ENCODE measurements at places on chromosomes 16 and 17. TPM values are rescaled to one million over a fixed set of nuclear protein-coding genes. Genes with fewer than 3 reads are reported as not detected.

DNA sequence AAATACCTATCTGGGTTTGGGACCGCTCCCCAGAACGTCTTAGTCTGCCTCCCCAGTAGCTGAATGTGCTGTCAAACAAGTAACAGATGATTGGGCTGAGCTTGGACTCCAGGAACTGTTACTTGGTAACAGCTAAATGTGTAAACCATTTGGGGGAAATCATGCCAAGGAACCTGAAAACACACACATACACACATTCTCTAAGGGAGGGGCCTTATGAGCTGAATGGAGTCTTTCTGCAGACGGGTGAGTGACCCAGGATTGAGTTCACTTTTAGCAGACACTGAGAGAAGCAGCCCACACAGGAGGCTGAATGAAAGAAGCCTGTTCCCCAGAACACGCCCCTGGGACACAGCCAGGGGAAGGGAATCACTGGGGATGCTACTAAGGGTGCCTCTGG lies 1.6 kb downstream of the ACLY start:
- no peak overlapping the region for H3K27ac ChIP-seq
- H3K4me1 ChIP-seq = no peaks in the 10 kb centered on the region
- no peaks in the 10 kb centered on the region for H3K27me3 ChIP-seq
- no peak for DNase-seq
- H3K4me3 ChIP-seq = no peak overlapping the region

- no peaks in the 10 kb centered on the region for H3K36me3 ChIP-seq
- H3K27ac ChIP-seq = no peak overlapping the region
- no peaks in the 10 kb centered on the region for H3K4me1 ChIP-seq
- H3K27me3 ChIP-seq = no peaks in the 10 kb centered on the region
- no peak overlapping the region for H3K4me3 ChIP-seq
- DNase-seq = no peak
These were observed 42.2 kb downstream of the DNAH9 start for GRCh38 chr17:11640463-11640814.

The PIK3R6 gene
- total RNA-seq = not detected

GRCh38 chr17:49928837-49929475 lies 40.0 kb upstream of the DLX4 start:
- H3K4me3 ChIP-seq = no peak overlapping the region
- H3K4me1 ChIP-seq = no peaks in the 10 kb centered on the region
- H3K36me3 ChIP-seq = no peaks in the 10 kb centered on the region
- H3K27ac ChIP-seq = no peak overlapping the region
- H3K27me3 ChIP-seq = no peaks in the 10 kb centered on the region
- DNase-seq = no peak

The C17orf75 gene
- 12.6 TPM for total RNA-seq

- no peak overlapping the region for H3K27ac ChIP-seq
- H3K4me1 ChIP-seq = no peaks in the 10 kb centered on the region
- DNase-seq = no peak
- H3K27me3 ChIP-seq = no peaks in the 10 kb centered on the region
These were observed 372.3 kb downstream of the NPIPA8 start for GRCh38 chr16:17964196-17964595.

DNA sequence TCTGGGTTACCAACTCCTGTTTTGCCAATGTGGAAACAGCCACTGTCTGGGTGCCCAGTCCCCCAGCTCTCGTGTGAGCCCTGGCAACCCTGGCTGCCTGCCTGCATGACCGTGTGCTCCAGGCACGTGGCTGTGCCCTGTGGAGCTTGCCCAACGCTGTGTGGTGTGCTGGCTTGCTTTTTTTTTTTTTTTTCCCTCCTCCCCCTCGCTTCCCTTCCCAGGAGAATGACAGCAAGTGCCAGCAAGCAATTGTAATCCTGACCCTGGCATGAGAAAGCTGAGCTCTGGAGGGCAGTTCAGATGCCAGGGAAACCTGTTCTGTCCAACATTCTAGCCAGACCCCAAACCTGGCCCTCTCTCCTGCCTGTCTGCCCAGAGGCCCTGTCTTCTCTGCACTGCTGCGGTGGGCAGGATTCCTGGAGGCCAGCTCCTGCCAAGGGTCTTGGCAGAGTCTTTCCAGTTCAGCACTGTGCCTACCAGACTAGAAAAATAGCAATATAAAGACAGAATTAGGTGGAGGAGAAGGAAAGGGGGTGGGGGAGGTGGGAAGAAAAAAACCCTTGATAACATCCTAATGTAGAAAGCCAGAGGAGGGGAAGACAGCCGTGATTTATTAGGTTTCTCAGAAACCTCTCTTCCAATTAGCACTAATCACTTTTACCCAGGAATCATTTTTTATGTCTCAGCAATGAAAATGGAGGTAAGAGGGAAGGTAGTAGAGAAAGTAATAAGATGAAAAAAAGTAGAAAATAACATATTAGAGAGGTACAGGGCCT lies 9.0 kb downstream of the HLF start:
- peak overlapping the region; percentile 74 for H3K27ac ChIP-seq
- H3K4me1 ChIP-seq = peaks cover 21% of the 10 kb centered on the region
- no peak overlapping the region for H3K4me3 ChIP-seq
- H3K27me3 ChIP-seq = no peaks in the 10 kb centered on the region
- no peaks in the 10 kb centered on the region for H3K36me3 ChIP-seq

GRCh38 chr17:75087558-75088453 lies at the start of gene SLC16A5:
TSS of gene SLC16A5 (plus strand) at chr17:75087954. CDS start at chr17:75093637, 5,683 bp downstream.
- peak; percentile 90 for DNase-seq
- no peaks in the 10 kb centered on the region for H3K4me1 ChIP-seq
- H3K27me3 ChIP-seq = no peaks in the 10 kb centered on the region
- H3K27ac ChIP-seq = peak within 1 kb of the TSS; percentile 91

DNA sequence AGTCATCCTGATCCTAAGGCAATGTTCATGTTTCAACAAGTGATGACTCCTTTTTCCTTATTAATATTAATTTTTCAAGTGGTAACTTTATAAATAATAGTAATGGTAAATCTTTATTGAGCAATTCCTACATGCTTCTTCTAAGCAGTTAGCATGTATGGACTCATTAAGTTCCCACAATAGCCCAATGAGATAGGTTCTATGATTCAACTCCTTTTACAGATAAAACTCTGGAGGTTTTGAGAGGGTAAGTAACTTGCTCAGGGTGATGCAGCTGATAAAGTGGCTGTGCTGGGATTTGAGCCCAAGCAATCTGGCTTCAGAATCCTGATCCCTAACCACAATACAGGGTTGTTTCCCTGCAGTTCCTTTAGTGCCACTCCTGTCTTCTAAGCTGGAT lies 25.3 kb downstream of the SLC47A1 start:
- no peak overlapping the region for H3K27ac ChIP-seq
- peaks cover 9% of the 10 kb centered on the region for H3K4me1 ChIP-seq
- H3K27me3 ChIP-seq = no peaks in the 10 kb centered on the region
- H3K4me3 ChIP-seq = no peak overlapping the region
- H3K36me3 ChIP-seq = no peaks in the 10 kb centered on the region

DNA sequence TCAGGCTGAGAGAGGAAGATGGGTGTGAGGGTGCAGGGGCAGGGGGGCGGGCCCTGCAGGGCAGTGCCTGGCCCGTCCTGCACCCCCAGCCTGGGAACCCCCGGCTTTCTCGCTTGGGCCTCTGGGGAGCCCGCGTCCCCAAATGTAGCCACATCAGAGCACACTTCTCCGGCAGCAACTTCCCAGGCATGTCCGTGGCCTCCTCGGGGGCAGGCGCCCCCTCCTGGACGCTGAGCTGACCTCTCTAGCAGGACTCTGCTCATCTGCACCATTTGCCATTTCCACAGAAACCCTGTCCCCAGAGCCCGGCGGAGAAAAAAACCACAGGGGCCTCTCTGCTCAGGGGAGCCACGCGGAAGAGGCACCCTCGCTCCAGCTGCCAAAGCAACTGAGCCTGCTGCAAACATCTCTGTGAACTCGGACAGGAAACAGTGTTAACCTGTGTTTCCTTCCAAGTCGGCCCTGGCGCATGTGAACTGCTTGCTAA lies 63.4 kb downstream of the KLHDC4 start:
- H3K27ac ChIP-seq = no peak overlapping the region
- no peaks in the 10 kb centered on the region for H3K36me3 ChIP-seq
- no peaks in the 10 kb centered on the region for H3K27me3 ChIP-seq

The ADGRG3 gene
- 3.2 TPM for total RNA-seq

- H3K4me3 ChIP-seq = peak within 1 kb of the TSS; percentile 99
- DNase-seq = peak; percentile 39
- H3K36me3 ChIP-seq = no peaks in the 10 kb centered on the region
These were observed at the start of gene AKTIP for GRCh38 chr16:53502331-53503269. TSS of gene AKTIP (minus strand) at chr16:53503209. CDS start at chr16:53500259, 2,950 bp downstream.

DNA sequence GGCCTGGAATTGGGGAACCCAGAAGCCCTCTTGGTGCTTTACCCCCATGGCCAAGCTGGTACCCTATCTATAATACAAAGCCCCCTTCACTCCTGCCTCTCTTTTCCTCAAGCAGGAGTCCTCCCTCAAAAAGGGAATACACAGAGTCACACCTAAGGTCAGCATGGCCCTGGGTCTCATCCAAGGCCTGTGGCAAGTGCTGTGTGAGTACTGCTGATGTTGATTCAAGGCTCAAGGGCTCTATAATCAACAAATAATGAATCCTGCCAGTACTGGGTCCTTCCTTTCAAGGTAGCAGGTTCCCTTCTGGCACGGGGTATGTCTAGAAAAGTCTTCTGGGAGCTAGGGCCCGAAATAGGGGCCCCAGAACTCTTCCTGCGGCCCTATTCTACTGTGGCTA lies 187.3 kb downstream of the CYB561 start:
- H3K4me1 ChIP-seq = no peaks in the 10 kb centered on the region
- no peak for DNase-seq
- no peak overlapping the region for H3K4me3 ChIP-seq
- no peaks in the 10 kb centered on the region for H3K36me3 ChIP-seq

GRCh38 chr17:50093246-50093645 lies 1.9 kb upstream of the PDK2 start:
- H3K36me3 ChIP-seq = no peaks in the 10 kb centered on the region
- H3K4me3 ChIP-seq = no peak overlapping the region
- no peak overlapping the region for H3K27ac ChIP-seq
- H3K27me3 ChIP-seq = no peaks in the 10 kb centered on the region
- no peaks in the 10 kb centered on the region for H3K4me1 ChIP-seq
- no peak for DNase-seq

DNA sequence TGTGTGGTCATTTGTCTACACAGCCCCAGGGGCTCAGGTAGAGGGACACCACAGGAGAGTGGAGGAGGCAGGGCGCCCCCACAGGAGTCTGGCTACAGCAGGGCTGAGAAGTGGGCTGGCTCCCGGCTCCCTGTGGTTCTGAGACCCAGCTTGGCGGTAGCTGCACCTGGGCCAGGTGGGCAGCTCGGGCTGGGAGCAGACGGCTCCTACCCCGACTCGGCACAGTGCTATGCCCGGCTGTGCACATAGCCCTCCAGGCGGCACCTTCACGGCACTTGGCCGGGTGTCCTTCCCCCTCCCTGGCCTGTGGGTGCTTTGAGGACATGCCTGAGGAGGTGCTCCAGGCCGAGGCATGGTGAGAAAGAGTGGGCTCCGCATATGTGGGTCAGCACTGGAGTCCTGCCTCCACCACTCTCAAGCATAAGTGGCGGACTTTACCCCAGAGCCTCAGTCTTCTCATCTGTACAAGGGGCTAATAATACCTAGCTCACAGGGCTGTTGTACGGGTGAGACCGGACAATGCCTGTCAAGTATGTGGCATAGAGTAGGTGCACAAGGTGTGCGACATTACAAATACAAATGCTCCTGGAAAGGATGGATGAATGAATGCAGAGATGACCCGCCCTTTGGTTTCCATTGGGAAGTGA lies 50.1 kb upstream of the JPH3 start:
- no peaks in the 10 kb centered on the region for H3K27me3 ChIP-seq
- H3K36me3 ChIP-seq = no peaks in the 10 kb centered on the region
- H3K4me1 ChIP-seq = no peaks in the 10 kb centered on the region
- no peak for DNase-seq

- no peak for DNase-seq
- peaks cover 6% of the 10 kb centered on the region for H3K4me1 ChIP-seq
- no peaks in the 10 kb centered on the region for H3K36me3 ChIP-seq
- no peak overlapping the region for H3K27ac ChIP-seq
- H3K27me3 ChIP-seq = no peaks in the 10 kb centered on the region
These were observed 5.5 kb downstream of the CNTNAP1 start for GRCh38 chr17:42687707-42688320.

The INTS2 gene
- total RNA-seq = 7.4 TPM

The ASB16 gene
- 2.3 TPM for total RNA-seq

DNA sequence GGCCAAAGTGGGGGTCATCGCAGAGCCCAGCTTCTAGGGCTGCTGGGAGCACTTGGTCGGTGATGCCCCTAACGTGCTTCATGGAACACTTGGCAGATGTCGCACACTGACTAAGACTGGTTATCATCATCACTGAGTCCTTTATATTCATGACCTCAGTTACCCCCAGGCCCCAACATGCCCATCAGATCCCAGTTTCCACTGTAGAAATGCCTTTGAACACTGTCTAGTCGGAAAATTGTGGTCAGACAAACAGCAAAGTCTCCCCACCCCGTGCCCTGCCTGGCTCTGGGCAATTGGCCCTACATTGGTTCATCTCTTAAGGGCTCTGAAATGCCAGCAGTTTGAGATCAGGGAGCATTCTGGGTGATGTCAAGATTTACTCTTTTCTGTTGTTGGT lies 51.3 kb downstream of the NKD1 start:
- no peaks in the 10 kb centered on the region for H3K27me3 ChIP-seq
- H3K27ac ChIP-seq = peak overlapping the region; percentile 11
- no peaks in the 10 kb centered on the region for H3K36me3 ChIP-seq
- no peak overlapping the region for H3K4me3 ChIP-seq
- DNase-seq = no peak

DNA sequence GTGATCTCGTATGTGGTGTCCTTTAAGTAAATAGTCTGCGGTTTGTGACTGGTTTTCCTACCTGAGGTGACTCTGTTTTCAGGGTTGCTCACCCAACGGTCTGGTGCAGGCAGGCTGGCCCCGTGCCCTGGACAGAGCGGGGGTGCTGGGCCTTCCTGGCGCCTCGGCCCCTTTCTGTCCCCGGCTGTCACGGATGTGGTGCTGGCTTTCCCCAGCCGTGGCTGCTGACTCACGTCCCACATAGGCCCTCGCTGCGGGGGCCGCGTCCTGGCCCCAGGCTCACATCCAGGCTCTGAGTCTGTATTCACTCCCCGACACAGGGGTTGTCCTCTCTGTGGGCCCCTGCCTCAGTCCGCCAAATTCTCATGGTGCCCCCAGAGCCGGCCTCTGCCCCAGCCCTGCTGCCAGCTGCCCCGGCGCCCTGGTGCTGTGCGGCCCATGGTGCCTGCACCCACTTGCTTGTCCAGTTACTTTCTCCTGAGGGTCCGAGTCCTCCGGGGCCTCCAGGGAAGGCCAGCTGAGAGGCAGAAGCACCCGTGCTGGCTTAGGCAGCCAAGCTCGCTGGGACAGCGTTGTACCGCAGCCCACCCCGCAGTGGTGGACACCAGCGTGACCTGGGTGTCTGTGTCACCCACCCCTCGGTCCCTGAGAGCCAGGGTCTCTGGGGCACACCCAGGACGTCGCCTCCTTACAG lies 5.9 kb downstream of the CHMP6 start:
- DNase-seq = no peak
- peaks cover 6% of the 10 kb centered on the region for H3K4me1 ChIP-seq
- H3K27me3 ChIP-seq = no peaks in the 10 kb centered on the region
- no peak overlapping the region for H3K4me3 ChIP-seq

The ZPBP2 gene
- not detected for total RNA-seq

- H3K4me3 ChIP-seq = no peak overlapping the region
- peak overlapping the region; percentile 20 for H3K27ac ChIP-seq
- H3K27me3 ChIP-seq = no peaks in the 10 kb centered on the region
- no peaks in the 10 kb centered on the region for H3K4me1 ChIP-seq
These were observed 331.5 kb downstream of the CBLN1 start for GRCh38 chr16:48950184-48950583.

The COG4 gene
- total RNA-seq = 89.8 TPM

GRCh38 chr16:5024632-5025031 lies 9.1 kb downstream of the NAGPA start:
- no peaks in the 10 kb centered on the region for H3K27me3 ChIP-seq
- H3K36me3 ChIP-seq = no peaks in the 10 kb centered on the region
- H3K4me1 ChIP-seq = no peaks in the 10 kb centered on the region
- H3K4me3 ChIP-seq = no peak overlapping the region
- no peak for DNase-seq
